DMS153 (cell line): ENCODE measurements at places on chromosomes 3 and 15.

DNA sequence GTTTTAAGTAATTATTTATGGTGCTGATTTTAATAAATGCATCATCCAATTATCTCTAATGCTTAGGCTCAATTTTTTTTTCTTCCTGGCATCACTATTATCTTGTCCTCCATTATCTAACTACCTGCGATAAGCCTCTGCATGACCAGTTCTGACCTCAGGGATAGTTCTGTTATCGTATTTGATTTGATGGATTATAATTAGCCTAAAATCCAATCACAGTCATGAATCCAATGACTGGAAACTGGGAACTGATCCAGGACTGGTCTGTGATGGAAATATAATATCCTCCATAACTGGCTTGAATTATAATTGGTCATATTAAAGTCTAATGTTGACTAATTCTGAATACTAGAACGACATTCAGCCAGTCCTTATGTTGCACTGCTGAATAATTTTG, 1.1 kb downstream of the MYH15 start:
- DNase-seq, result no peak

- no peak for DNase-seq
Observed at GRCh38 chr3:43909149-43909548, 218.4 kb downstream of the ABHD5 start.

GRCh38 chr3:29972320-29972993, 633.9 kb upstream of the TGFBR2 start:
- no peak for DNase-seq

- DNase-seq, result no peak
Observed at GRCh38 chr15:85947021-85947420, 132.7 kb upstream of the AGBL1 start.

- peak; percentile 6 for DNase-seq
Observed at GRCh38 chr15:57196865-57197264, 179.4 kb upstream of the CGNL1 start.

GRCh38 chr3:189718215-189718614, 87.0 kb downstream of the TP63 start:
- no peak for DNase-seq

GRCh38 chr15:57133127-57133968, 214.9 kb downstream of the TCF12 start:
- DNase-seq, result no peak

GRCh38 chr15:34753236-34753894, 1.4 kb downstream of the GJD2 start:
- DNase-seq, result no peak

GRCh38 chr3:53688066-53688465, 158.2 kb downstream of the CHDH start:
- DNase-seq, result no peak

DNA sequence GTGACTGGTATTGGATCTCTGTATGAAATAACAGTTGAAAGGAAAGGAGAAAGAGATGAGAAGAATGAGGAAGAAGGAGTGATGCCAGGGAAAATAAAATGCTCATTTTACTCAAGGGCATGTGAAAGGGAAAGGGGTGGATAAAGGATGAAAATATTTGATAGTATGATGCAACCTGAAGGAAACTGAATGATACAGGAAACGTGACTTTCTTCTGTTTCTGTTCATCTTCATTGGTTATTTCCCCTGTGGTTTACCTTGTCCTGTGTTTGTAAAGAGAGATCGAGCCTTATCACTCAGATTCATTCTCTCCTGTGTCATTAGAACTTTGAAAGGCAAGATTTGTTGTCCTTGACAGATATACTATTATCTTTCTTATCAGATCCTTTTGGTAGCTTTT, 243.6 kb upstream of the SLITRK3 start:
- no peak for DNase-seq

DNA sequence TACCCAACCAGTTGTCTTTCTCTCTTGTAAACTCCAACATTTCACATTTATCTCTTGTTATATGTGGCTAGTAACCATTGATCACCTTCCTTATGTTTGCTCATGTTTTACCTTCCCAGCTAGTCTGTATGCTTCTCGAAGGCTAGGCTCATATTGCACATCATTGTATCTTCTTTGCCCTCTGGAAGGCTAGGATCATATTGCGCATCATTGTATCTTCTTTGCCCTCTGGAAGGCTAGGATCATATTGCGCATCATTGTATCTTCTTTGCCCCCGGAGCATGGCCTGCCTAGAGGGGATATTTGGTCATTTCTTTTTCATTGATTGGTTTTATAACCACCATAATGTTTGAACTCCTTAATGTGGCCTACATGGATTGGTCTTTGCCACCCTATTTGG, 39.4 kb upstream of the ATP13A3 start:
- DNase-seq, result no peak

DNA sequence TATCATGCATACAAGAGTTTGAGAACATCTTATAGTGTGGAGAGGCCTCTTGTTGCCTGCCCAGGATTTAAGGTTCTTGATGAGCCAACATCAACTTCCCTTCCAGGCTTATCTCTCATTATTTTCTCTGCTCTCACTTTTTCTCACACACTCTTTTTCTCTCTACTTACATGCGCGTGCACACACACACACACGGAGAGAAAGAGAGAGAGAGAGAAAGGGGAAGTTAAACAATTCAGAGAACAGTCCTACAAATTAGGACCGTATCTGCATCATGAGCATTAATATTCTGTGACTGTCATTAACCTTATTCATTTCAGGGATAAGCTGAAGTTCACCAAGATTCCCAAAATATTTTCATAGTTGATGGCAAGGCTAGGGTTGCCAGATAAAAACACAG, 269.0 kb downstream of the ZNF621 start:
- DNase-seq, result no peak

- DNase-seq, result no peak
Observed at GRCh38 chr3:13229273-13229949, 156.2 kb upstream of the IQSEC1 start.

DNA sequence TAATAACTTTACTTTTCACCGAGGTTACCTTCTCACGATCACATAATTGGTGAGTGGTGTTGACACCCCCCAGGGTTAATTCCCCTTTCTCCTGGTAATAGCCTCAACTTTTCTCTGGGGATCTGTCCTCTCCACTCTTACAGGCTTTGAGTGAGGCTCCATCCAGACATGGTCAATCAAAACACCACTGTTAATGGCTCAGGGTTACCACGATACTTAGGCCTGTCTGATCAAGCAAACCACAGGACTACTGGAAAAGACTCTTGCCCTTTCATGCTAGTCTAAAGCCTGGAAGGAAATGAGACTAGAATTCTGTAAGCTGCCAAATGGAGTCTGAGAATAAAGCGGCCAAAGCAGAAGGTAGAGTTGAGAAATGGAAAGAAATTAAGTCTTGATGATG, 56.5 kb upstream of the STT3B start:
- no peak for DNase-seq

DNA sequence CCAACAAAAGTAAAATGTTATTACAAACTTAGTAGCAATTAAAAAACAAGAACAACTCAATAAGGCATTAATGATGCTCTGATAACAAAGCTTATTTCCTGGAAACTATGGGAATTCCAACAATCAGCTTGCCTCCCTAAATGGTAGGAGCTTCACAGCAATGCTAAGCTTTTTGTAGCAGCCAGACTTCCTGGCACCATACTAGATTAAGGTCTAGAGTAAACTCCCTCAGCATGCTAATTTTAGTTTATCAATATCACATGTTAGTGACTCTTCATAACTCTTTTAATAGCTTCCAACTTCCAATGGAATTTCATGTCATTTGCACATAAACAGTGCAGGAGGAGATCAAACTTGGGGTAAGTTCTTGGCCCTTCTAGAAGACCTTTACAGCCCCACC, 782.0 kb downstream of the MCTP2 start:
- DNase-seq, result no peak

- no peak for DNase-seq
Observed at GRCh38 chr15:96093063-96093462, 237.4 kb upstream of the NR2F2 start.

GRCh38 chr3:190883141-190883540, 20.6 kb upstream of the GMNC start:
- DNase-seq, result no peak

- no peak for DNase-seq
Observed at GRCh38 chr15:67061811-67062368, 3.5 kb upstream of the SMAD3 start.

DNA sequence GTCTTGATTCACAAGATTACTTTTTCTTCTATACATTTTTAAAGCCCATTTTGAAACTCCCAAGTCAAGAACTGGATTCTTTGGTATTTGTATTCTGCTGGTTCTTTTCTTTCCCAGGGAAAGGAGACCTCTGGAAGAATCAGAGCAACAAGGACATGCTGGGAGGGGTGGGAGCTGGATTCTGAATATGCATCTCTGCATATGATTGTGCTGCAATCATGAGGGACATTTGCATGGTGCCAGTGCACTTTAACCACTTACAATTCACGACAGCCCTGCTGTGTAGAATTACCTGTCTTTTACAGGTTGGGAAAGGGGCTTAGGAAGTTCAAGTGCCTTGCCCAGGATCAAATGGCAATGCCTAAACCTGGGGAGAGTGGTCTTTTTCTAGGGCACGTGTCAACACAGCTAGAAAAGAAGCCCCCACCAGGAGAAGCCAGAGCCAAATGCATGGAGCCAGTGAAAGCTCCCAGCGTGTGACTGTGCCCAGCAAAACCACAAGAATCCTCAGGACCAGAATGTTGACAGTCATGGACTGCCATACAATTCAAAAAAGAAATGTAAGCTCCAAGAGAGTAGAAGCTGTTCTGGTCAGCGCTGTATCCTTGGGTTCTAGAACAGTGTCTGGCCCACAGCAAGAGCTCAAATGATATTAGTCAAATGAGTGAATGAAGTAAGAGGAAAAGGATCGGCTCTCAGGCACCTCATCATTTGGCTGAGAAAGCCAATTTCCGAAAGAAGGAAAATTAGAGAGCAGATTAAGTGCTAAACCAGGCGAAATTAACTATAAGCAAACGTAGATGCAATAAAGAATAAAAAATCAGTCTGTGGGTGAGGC, 84.5 kb upstream of the MEF2A start:
- no peak for DNase-seq

GRCh38 chr3:107323723-107324122, 53.5 kb upstream of the CCDC54 start:
- DNase-seq, result no peak

DNA sequence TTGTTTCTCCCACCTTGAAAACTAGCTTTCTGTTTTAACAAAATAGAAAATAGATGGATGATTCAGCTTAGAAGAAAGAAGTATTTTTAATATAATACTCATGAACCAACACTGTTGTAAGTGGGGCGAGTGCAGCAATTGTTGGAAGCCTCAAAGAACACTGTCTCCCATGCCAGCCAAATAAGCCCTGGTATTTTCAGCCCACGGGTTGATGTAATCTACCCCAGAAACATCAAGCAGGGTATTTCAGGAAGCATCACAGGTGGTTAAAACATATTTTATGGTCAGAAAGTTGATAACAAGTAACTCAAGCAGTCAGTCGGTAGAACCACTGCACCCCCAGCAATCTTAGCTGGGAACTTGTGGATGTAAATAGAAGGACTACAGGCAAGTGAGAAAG, 115.9 kb downstream of the SV2B start:
- DNase-seq, result no peak

DNA sequence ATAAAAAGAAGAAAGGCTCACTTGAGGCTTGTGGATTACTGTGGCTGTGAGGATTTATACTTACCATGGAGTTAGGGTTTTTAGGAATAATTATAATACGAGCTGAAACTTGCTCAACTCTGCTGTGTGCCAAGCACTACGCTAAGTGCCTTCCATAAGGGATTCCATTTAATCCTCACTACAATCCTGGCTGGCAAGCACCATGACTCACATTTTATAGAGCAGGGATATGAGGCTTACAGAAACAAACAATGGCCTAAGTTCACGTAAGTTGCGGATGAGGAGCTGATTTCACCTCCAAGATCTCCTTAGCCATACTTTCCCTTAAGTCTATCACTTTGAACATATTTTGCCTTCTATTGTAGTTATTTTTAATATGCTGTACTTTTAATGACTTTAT, 43.9 kb upstream of the ARL8B start:
- DNase-seq, result no peak

- no peak for DNase-seq
Observed at GRCh38 chr3:45861043-45861719, 19.3 kb upstream of the LZTFL1 start.

DNA sequence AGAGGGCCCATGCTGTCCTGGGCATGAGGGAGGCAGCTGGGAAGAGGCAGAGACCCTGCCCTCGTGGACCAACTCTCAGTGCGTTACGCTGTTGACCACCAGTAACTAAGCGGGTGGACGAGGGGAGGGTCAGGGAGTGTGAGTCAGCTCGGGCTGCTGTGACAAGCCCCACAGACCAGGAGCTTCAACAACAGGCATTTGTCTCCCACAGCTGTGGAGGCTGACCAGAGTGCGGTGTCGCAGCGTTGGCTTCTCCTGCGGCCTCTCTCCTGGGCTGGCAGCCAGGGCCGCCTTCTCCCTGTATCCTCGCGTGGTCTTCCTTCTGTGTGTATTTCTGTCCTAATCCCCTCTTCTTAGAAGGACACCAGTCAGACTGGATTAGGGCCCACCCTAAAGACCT, 13.0 kb downstream of the EFCC1 start:
- no peak for DNase-seq

DNA sequence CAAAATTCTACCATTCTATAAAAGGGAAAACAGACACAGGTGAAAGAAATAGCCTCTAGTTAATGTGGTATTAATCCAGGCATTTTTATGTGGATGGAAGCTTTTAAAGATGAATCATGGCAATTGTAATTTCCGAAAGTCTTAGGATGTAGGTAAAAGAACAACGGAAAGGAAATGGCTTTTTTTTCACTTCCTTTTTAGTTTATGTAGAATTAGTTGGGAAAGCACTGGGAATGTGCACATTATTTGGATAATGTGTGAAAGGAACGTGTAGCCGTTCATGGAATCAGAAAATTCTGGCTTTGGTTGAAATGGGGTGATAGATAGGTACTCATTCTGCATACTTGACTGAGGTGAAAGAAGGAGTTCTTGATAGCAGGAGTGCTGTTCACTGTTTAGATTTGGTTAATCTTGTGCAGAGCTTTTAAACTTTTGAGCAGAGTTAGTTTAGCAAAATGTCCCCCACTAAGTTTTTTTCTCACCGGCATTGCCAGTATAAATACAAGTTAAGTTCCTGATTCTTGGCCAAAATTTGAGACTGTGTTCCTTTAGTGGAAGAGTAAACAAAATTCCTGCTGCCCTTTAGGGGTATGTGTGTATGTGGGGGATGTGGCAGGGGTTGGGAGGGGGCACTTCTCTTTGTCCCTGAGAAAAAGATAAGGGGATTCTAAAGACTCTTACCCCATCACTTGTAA, 20.2 kb upstream of the UTS2B start:
- no peak for DNase-seq

- no peak for DNase-seq
Observed at GRCh38 chr3:173135059-173135458, 6.0 kb downstream of the SPATA16 start.

- no peak for DNase-seq
Observed at GRCh38 chr15:94395640-94396039, 164.3 kb downstream of the MCTP2 start.

- no peak for DNase-seq
Observed at GRCh38 chr3:159923956-159924355, 64.7 kb upstream of the IL12A start.
